ENCODE measurements at places on chromosomes 12 and 14.

DNA sequence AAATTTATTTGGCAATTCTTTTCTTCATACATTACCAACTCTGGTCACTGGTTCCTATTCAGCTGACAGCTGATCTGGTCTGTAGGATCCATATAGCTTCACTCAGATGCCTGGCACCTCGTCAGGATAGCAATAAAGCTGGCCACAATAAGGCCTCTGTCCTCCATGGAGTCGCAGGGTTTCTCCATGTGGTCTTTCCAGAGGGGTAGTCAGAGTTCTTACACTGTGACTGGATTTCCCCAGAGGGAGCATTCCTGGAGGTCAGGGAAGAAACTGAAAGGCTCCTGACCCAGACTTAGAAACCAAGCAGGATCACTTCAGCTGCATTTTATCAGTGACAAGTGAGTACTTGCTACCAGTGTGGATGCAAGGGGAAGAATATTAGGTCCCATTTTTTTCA lies 34.9 kb upstream of the SIX1 start:
- DNase-seq = no peak

- no peak for DNase-seq
These were observed 134.6 kb downstream of the CHST11 start for GRCh38 chr12:104591257-104591885.

DNA sequence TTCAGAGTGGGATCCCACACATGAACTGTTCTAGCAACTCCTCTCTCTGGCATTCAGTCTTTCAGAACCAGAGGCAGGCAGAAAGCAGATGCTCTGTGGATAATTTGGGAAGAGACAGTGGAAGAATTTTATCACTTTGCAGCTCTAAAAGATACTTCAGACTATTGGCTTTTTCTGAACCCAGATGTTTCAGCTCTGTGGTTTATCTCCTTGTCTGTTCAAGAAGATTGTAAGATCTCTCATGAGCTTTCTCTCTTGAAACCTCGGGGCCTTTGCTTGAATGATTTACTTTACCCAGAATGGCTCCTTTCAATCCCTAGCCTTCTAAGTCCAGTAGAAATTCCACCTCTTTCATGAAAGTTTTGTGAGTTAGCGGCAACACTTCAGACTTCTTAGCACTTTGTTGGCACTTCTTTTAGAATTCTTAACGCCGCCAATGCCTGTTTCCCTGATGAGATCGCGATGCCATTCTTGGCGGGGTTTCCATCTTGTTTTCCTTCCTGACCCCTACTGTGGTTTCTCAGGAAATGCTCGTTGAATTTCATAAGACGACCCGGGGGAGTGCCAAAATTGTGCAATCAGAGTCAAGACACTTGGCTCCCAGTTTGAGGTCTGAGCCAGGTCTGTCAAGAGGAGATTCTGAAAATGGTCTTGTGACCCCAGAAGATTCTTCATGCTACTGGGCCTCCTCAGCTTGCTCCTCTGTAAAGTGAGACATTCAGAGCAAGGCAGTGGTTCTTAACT lies 107.0 kb upstream of the PRICKLE1 start:
- DNase-seq = peak; percentile 61

DNA sequence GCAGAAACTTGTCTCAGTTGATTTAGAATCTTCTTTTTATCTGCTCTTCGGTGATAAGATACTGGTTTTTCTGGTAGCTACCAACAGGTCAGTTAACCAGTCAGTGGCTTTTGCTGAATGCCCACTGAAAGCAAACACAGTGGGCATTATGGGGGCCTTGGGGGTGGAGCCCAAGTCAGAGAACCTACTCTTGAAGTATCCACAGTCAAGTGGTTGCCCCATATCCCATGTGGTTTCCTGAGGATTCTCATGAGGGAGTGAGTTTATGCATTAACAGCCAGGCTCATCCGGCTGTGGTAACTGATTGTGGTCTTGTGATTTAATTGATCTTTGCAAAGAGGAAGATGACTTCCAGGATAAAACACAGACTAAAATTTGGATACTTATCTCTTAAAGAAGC lies 83.7 kb downstream of the ST8SIA1 start:
- no peak for DNase-seq

DNA sequence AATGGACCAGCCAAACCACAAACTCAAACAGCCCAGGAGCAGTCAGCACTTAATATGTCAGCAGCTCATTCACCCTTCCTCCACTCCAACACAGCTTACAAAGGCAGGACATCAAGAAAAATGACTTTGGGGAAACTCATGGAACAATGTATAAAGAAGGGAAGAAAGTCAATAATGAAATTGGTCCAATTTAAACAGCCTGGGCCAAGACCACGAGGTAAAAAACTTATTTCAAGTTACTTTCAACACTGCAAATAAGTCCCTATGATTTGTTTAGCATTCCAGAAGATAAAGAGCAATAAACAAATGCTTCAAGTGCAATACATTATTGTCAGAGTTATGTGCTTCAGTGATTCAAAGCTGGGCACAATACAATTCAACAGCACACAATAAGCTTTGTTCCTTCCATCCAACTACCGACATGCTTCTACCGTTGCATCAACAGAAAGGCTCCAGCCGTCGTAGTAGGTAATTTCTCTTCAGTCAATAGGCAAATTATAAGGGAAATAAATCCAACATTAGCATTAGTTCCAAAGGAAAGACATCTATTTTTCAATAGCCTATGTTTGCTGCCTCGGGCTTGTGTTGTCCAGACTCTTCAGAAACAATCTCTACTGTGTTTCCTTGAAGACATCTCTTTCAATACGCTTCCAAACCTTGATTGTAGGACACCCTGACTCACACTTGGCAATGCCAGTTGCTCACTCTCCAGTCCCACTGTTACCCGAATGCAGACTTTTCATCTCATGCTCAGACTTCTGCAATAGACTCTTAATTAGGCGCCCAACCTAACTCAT lies 225.7 kb downstream of the NUAK1 start:
- peak; percentile 51 for DNase-seq

GRCh38 chr12:79085106-79085682 lies 220.6 kb downstream of the SYT1 start:
- no peak for DNase-seq

- DNase-seq = no peak
These were observed 16.4 kb downstream of the BCL2L14 start for GRCh38 chr12:12086973-12087692.

DNA sequence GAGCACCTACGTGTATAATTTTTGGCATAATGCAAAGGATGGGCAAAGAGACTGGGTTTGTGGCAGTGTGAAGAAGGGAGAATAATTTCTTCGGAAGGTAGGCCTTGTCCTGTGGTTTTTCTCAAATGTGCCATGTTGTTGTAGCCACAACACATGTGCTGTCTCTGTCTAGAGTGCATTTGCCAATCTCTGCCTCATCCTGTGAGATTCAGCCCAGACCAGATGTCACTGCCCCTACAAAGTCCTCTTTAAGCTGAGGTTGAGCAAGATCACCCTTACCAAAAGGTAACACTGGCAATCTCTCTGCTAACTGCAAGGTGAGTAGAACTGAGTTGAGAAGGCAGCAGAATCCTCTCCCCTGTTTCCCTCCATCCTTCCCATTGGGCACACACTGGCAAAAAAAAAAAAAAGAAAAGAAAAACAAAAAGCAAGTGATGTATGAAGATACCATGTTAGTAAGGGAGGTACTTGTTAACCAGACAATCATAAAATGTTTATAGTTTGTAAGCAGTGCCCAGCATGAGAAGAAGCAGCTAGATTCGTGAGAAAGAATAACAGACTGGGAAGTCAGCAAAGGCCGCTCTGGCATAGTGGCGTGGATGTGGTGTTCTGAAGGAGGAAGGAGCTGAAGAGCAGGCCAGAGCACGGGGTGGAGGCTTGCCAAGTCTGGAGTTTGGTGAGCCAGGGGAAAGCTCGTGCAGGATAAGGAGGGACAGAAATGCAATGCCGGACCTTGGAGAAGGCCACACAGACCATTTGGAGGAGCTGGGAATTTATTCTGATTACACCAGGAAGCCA lies 18.9 kb downstream of the DYRK2 start:
- peak; percentile 34 for DNase-seq

DNA sequence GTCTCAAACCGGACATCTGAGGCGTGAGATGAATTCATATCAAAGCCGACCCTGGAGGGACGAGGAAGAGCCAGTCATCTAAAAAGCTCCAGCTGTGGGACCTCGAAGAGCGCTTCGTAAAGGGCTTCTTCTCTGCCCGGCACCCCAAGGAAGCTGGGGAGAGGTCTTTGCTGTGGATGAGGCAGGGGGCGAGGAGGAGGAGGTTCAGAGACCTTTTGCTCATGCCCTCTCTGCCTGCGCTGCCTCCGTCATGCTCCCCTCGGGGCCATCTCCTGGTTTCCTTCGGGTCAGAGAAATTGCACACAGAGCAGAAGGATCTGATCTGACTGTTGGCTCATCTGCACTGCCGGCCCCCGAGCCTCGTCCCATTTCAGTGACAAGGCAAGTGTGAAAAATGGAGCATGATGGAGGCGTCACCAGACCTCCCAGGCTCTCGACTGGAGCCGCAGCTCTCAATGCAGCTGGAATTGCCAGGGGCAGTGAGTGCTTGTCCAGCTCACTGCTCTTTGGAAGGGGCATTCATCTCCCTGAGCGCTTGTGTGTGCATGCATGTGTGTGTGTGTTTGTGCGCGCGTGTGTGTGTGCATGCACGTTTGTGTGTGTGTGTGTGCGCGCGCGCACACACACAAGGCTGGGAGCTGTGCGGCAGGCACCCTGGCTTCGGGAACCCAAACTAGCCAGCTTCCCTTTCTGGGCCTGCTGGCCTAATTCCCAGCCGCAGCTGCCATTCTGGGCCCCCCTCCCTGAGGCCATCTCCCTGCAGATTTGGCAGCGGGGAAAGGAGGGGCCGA lies 9.2 kb downstream of the CABP1 start:
- no peak for DNase-seq

GRCh38 chr12:68572661-68573060 lies 38.0 kb upstream of the RAP1B start:
- no peak for DNase-seq

DNA sequence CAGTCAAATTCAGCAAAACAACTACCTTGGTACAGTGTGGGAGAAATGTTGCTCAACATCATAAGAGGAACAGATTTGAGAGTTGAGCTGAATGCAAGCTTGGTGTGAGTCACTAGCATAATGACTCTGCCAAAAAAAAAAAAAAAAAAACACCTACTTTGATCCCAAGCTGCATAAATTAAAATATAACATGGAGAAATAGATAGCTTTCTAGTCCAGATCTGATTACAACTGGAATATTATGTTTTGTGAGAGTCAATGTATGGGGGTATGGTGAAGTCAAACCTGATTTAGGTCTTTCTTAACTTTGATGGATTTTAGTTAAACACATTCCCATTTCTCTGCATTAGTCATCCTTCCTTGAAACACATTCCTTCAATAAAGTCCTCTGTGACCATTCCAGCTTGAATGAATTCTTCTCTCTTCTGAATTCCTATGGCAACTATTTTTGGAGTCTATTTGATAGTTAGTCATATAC lies 188.1 kb downstream of the SLC5A8 start:
- DNase-seq = peak; percentile 71

- peak; percentile 25 for DNase-seq
These were observed 46.1 kb downstream of the DNAH10 start for GRCh38 chr12:123808167-123808566.

GRCh38 chr14:32190673-32191072 lies 11.2 kb upstream of the RNU6-7 start:
- peak; percentile 14 for DNase-seq

GRCh38 chr12:130706885-130707570 lies 9.1 kb downstream of the RIMBP2 start:
- DNase-seq = no peak

GRCh38 chr12:14723763-14724162 lies 27.4 kb upstream of the GUCY2C start:
- DNase-seq = peak; percentile 59

DNA sequence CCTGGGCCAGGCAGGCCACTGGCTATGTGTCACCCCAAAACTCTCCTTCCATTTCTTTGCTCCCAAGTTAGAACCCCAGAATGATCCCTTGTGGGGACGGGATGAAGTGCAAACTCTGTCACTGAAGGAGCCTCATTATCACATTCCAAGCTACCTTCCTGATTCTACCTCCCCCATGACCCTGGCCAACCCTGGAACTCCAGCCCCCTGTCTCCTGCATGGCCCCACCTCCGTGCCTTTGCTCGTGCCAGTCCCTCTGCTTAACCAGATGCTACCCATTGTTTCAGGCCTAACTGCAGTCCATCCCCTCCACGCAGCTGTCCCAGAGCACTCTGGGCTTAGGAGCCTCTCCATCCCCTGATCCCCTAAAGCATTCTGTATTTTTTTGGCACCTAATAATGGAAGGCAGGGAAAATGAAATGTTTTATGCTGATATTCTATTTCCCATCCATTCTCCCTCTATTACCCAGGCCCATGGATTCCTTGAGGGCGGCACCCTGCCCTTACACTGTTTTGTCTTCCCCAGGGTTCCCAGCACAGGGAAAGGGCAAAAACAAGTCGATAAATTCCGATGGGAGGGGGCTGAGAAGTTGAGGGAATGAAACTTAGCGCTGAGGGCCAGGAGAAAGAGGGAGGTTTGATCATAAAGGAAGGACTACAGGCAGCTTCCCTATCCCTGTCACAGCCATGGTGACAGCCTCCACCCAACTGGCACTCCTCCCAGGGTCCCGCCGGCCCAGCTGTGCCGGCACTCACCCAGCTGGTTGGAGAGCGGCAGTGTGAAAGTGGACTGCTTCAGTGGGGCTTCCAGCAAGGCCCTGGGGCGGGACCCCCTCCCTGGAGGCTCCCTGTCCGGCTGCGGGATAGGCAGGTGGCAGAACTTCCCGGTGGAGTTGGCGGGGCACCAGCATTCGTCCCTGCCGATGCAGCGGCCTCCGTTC lies 58.1 kb downstream of the ISCA2 start:
- no peak for DNase-seq

- DNase-seq = no peak
These were observed at the start of gene RIPK3 for GRCh38 chr14:24339284-24340151. RIPK3 (minus strand) TSS chr14:24339991; CDS start chr14:24339826, 165 bp downstream.

GRCh38 chr12:47282206-47282605 lies 202.4 kb upstream of the AMIGO2 start:
- DNase-seq = peak; percentile 80

GRCh38 chr12:76018111-76018510 lies 13.5 kb downstream of the PHLDA1 start:
- peak; percentile 71 for DNase-seq

DNA sequence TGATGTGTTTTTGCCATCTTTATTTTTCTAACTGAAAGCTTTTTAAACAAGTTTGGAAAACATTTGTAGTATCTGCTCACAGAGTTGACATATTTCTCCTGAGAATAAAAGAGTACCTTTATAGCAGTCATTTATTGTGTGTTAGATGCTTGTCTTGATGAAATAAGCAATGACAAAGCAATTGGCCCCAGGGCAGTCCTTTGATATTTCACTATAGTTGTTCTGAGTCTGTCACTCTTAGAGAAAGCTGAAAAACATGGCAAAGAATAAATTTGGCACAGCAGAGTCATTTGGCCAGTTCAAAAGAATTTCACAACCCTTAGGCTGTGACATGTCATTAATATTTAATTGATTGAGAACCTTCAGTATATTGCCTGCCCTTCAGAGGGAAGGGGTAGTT lies 166.2 kb downstream of the PTPRO start:
- no peak for DNase-seq

DNA sequence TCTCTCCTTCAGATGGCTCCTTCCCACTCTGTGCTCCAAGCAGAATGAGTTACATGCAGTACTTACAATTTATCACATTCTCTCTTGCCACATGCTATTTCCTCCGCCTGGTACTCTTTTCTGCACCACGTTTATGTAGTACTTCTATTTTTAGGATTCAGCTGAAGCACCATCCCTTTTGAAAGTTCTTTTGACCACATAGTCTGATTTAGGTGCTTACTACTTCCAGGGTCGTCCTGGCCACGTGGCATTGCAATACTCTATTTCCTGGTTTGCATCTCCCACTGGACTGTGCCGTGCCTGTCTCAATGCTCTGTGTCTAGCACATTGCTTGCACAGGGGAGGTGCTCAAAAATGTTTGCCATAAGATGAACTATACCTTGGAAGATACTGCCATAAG lies 16.3 kb upstream of the TBC1D30 start:
- DNase-seq = no peak

All from fibroblast of villous mesenchyme (primary cell).